ENCODE measurements at places on chromosomes 4 and X. TPM values are rescaled to one million over a fixed set of nuclear protein-coding genes. Genes with fewer than 3 reads are reported as not detected.

STPG2 gene
- 0.03 TPM for polyA plus RNA-seq

DUSP21 gene
- polyA plus RNA-seq, result not detected

DNA sequence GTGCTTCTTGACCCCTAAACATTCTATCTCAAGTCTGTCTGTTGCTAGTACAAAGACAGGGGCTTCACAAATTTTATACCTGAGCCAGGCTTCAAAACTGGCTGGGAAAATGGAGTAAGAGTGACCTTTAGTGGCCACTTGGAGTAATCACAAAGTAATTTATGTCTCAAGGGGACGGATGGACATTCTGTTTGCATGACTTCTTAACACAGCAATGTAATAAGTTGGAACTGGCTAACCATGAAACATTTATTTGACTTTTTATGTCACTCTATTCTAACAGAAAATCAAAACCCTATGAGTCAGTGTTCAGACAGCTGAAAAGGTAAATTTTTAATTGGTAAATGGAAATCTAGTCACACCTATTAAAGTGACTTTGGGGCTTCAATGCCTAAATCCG, 600.6 kb downstream of the ANKRD50 start:
- DNase-seq, result peak; percentile 73

DNA sequence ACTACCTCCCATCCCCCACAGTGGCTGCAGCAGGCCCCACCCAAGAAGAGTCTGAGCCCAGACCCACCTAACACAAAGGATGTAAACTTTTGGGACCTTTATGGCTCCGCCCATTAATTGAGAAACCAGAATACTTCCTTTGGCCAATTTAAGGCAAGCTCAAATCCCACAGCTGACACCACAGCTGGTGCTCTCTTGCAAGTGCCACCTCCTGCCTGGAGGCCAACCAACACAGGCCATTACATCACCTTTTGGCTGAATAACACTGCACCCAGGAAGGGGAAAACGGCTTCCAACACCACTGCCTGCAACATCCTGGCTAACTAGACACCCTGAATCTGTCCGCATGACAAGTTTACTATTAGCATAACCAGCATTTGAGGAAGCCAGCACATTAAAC, 248.8 kb downstream of the PRDM5 start:
- DNase-seq, result no peak

SYTL4 gene
- polyA plus RNA-seq, result 12.5 TPM

XK gene
- 2.1 TPM for polyA plus RNA-seq

- no peak for DNase-seq
Observed at GRCh38 chr4:52852711-52853110, 9.4 kb upstream of the RASL11B start.

DNA sequence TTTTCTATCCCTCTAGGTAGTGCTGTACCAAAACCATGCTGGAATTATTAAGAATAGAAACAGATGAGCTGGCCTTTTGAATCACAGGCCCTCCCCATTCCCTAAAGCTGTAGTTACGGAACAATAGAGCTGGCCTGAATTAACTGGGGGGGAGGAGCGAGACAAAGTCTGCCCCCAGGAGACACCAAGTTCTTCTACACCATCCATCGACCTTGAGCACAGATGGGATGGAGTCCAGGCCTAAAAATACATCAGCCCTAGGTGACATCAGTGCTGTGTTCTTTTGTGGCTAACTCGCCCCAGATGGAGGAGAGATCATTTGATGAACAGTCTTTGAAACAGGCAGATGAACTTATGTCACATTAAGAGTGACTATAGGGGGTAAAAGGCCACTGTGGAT, 49.6 kb downstream of the LHFPL1 start:
- no peak for DNase-seq

GRCh38 chrX:45774961-45775360, 574.3 kb upstream of the DIPK2B start:
- no peak for DNase-seq

GRCh38 chr4:15501941-15502340, 32.3 kb downstream of the CC2D2A start:
- DNase-seq, result no peak

ARHGEF38 gene
- not detected for polyA plus RNA-seq

- DNase-seq, result no peak
Observed at GRCh38 chrX:150572206-150572605, 3.8 kb downstream of the MTM1 start.

GRCh38 chrX:129908636-129909035, 2.7 kb downstream of the UTP14A start:
- no peak for DNase-seq

KIAA1210 gene
- 0.06 TPM for polyA plus RNA-seq

DNA sequence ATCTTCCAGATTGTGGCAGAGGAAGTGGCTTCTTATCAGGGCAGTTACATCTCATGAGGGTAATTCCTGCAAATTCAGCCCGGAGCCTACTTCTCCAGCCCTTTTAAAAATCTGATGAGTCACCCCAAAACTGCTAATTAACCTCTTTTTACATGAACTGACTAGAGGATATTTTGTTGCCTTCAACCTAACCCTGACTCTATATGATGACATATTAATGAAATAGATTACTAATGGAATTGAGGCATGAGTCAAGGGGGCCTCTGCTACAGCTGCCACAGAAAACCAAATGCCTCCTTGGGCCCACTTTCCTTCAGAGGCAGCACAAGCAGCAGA, 72.5 kb downstream of the QRFPR start:
- no peak for DNase-seq

UGT2B15 gene
- 0.08 TPM for polyA plus RNA-seq

FRMPD3 gene
- polyA plus RNA-seq, result 0.95 TPM

DNA sequence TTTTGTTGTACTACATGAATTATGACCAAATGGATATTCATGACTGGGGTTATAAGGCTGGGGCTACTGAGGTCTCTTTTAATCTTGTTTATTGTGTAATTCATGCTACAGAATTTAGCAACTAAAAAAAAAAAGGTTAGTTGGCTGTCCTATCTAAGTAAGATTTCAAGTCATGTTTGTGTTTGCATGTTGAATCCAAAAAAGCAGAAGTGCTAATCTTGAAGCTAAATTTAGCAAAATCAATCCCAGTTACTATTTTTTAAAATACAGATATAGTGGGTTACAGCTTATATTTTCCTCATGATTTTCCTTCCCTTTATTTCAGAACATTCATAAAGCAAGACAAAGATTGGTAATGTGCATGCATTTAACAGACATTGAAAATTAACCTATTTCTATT, 19.4 kb downstream of the MTMR1 start:
- DNase-seq, result no peak

GRCh38 chr4:157447195-157447594, 226.7 kb downstream of the GRIA2 start:
- DNase-seq, result no peak

GRCh38 chrX:117973110-117973807, 143.4 kb downstream of the KLHL13 start:
- DNase-seq, result no peak

SLC26A1 gene
- polyA plus RNA-seq, result 0.20 TPM

DNA sequence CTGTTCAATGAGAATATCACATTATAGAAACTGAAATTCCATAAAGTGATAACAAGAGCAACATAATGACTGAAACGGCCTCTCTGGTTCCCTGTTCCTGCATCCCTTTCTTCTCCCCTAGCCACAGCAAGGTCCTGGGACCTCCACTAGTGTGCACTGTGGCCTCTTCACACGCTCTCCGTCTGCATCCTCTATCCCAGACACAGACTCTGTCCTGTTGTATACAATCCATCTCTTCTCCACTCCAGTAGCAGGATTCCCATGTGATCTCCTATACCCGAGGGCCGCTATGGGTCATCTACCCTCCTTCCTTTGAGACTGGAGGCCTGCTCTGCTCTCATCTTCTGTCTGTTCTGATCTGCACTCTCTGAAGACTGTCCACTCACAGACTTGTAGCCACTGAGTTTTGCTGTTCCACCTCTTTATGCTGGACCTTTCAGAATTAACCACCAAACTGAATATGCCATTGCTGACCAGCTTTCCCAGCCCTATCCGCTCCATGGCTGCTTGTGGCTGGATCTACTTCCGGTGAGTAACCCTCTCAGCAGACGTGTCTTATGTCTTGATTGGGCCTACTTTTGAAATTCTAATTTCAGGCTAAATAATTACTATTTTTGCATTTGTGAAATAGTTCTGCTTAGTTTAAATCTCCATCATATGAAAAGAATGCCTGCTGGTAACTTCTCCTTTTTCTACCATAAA, 105.1 kb upstream of the NAP1L5 start:
- no peak for DNase-seq

- no peak for DNase-seq
Observed at GRCh38 chr4:142378179-142378578, 467.9 kb downstream of the INPP4B start.

DNA sequence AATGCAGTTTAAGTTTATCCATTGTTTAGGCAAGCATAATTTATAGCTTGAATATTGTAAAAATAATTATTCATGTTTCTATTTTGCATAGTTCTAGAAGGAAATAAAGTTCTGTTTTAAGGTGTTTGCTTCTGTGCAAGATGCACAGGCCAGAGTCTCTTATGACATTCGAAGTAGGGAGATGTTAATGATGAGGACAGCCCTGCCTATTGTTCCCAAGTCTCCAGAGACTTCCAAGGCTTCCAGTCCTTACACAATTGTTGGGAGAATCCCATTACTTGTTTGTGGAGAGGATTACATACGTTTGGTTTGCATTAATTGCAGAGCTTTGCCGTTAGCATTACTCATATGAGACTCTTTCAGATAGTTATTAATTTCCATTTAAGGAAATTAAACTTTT, 96.2 kb upstream of the ANK2 start:
- no peak for DNase-seq

- no peak for DNase-seq
Observed at GRCh38 chrX:22032506-22032905, 381 bp downstream of the PHEX start.

SUPT20HL2 gene
- 0.06 TPM for polyA plus RNA-seq

DNA sequence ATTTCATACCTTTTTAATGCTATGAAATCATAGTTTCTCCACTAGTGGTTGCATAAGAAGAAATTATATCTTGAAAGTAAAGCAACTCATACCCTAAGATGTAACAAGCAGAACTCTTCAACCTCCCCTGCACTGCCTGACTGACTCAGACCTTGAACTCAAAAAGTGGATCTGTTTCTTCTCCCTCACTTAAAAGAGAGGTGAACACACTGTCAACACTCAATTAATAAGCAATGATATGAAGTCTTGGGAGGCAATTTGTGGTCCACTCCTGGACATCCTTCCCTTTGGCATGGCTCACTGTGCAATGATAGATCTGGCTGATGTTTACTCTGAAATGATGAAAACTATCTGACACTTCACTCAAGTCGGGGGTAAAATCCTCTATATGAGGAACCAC, 282.0 kb upstream of the DKK2 start:
- no peak for DNase-seq

- DNase-seq, result no peak
Observed at GRCh38 chrX:72207366-72207765, 25.8 kb downstream of the PIN4 start.

CTAG2 gene
- polyA plus RNA-seq, result not detected

IL2RG gene
- polyA plus RNA-seq, result 3.2 TPM

DNA sequence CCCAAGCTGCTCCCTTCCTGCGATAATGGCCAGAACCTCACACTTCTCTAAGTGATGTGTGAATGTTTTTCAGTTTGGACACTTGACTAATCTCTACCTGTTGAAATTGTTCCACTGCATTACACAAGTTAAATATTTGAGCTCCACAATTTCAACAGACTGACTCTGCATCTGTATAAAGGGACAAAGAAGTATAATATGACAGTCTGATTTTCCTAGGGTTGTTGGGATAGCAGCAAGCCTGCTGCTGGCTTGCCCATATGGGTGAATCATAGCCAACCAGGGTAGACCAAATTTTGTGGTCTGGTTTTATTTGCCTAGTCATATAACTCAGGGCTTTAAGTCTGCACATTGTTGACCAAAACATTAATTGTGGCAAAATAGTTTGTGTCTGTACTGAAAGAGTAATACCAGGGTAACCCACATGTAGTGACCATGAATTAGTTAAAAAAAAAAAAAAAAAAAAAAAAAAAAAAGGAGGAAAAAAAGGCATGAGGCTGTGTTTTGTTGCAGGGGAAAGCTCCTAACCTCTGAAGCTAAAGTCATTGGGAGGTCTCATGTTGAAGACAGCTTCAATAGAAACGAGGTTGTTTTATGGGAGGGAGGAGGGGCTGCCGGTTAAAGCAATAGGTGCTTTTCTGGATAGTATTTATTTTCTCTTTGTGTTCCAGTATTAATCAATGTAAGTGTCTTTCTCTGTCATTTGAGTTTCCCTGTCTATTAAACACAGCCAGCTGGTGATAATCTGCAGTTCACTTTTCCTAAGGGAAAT, 534.2 kb downstream of the RAB28 start:
- DNase-seq, result no peak

PRRG3 gene
- polyA plus RNA-seq, result 1.3 TPM

TRIM61 gene
- 0.94 TPM for polyA plus RNA-seq

- DNase-seq, result no peak
Observed at GRCh38 chr4:3410401-3411135, 31.2 kb upstream of the HGFAC start.

- no peak for DNase-seq
Observed at GRCh38 chr4:187714957-187715356, 280.6 kb upstream of the ZFP42 start.

DNA sequence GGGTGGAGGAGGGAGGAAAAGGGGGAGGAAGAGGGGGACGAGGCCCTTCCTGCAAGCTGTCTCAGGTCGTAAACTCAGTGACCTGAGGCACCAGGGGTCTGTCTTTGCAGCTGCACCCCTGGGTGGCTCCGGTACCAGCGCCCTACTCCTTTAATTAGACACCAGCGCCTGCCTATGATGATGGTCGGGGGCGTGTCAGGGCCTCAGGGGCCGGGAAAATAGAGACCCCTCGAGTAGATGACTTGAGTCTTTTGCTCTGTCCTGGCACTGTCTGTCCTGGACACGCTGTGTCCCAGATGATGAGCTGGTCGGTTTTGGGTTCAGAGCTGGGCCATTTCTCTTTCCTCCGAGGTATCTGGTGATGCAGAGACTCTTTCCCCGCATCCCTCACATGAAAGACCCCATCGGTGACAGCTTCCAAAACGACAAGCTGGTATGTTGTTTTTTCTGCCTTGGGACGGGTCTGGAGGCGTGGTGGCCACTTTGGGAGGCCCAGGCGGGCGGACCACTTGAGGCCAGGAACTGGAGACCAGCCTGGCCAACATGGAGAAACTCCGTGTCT, 11.2 kb downstream of the SLC25A6 start:
- no peak for DNase-seq

DNA sequence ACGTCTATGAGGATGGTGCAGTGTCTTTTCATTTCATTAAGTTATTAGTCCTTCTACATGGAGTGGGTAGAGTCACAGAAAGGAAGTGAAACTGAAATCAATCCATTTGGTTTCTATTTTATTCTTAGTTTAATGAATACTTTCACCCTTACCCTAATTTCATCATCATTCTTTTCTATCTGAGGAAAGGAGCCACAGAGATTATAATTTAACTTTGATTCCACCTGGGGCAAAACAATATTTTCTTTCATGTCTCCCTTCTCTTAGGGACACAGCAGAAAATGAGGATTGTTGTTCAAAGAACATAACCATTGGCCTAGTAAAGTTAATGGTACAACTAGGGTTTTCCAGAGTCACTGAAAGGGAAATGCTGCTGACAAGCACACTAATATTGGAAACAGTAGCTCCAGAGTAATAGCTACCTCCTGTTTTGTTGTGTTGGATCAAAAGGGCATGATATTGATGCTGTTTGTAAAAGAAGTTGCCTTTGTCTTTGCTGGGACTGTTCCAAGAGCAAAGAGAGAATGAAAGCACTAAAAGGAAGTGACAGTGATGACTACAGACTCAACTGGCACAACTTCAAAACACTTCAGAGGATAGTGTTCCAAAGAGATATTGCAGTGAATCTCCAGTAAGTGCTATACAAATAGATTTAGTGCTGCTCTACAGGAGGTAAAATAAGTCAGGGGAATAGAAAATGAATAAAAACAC, 247.1 kb upstream of the PITX2 start:
- DNase-seq, result no peak

Data from urinary bladder (tissue), 4 donors.